Naive thymus-derived CD8-positive, alpha-beta T cell (primary cell): ENCODE measurements at places on chromosomes 5 and 9.
A peak's percentile ranks its signal among the peaks of the same experiment; 100 is the strongest.

DNA sequence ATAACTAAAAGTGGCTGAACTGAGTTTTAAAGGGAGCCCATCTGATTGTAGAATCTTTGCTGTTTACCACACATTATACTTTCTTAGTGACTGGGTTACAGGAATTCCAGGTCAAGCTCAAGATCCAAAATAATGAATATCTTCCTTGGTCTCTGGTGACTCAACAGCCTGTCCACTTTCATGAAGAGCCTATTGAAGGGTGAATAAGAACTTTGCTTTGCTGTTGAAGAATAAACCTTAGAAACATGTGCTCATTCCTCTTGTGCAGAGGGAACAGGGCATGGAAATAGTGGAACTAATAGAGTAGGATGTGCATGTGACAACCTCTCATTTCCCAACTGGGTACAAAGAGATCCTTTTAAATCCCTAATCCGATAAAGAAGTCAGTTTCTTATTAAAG is 21.4 kb downstream of the ALDH1A1 start:
- no peaks in the 10 kb centered on the region for H3K36me3 ChIP-seq
- DNase-seq: no peak
- no peak overlapping the region for H3K27ac ChIP-seq
- H3K27me3 ChIP-seq: peaks cover 3% of the 10 kb centered on the region
- H3K4me1 ChIP-seq: no peaks in the 10 kb centered on the region

GRCh38 chr5:180541710-180542109 is 47.5 kb downstream of the CNOT6 start:
- peaks cover 83% of the 10 kb centered on the region for H3K36me3 ChIP-seq
- no peak overlapping the region for H3K27ac ChIP-seq
- H3K4me1 ChIP-seq: peaks cover 25% of the 10 kb centered on the region
- H3K4me3 ChIP-seq: no peak overlapping the region
- DNase-seq: no peak

DNA sequence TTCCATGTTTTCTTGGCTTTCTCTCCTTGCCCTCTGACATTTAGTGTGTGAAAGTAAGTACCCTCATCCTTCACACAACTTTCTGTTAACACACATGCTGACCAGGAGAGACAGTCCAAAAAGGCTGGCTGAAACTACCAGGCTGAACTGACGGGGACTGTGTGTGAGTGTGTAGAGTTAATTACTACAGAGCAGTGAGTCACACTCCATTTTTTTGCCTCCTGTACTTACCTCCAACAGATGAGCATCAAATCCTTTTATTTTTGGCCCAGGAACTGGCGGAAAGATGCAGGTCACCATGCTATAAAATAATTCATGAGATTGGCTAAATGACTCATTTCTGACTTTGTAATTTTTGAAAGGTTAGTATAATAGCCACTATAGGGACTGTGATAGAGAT is 20.2 kb upstream of the AGXT2 start:
- no peaks in the 10 kb centered on the region for H3K4me1 ChIP-seq
- H3K36me3 ChIP-seq: no peaks in the 10 kb centered on the region
- no peak for DNase-seq
- H3K4me3 ChIP-seq: no peak overlapping the region

DNA sequence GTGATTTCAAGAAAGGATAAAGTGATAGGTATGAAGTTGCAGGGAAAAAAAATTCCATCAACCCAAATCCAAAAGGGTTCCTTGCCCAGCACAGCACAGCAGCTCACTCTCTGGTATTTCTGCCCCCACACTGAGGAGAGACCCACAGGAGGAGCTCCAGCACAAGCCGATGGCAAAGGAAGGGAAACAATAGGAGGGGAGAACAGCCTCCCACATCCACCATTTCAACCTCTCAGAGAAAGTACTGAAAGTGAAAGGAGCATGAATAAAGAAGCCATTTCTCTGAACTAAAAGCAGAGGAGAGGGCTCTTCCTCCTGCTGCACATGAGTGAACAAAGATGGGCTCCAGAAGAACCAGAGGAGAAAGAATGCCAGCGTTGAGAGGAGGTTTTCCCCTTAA is 54.9 kb upstream of the ZSWIM6 start:
- H3K36me3 ChIP-seq: no peaks in the 10 kb centered on the region
- peak overlapping the region; percentile 3 for H3K4me3 ChIP-seq
- no peak for DNase-seq
- peak overlapping the region; percentile 40 for H3K27ac ChIP-seq

- H3K36me3 ChIP-seq: no peaks in the 10 kb centered on the region
- DNase-seq: peak; percentile 38
- peak overlapping the region; percentile 51 for H3K4me3 ChIP-seq
Measured at GRCh38 chr9:101601904-101602765, 7.4 kb upstream of the PPP3R2 start.

GRCh38 chr9:96321515-96321914 is 19.5 kb upstream of the HSD17B3 start:
- no peaks in the 10 kb centered on the region for H3K27me3 ChIP-seq
- no peak overlapping the region for H3K4me3 ChIP-seq
- DNase-seq: no peak
- H3K27ac ChIP-seq: no peak overlapping the region

- no peaks in the 10 kb centered on the region for H3K27me3 ChIP-seq
- H3K4me1 ChIP-seq: no peaks in the 10 kb centered on the region
Measured at GRCh38 chr9:82923092-82923911, 139.6 kb downstream of the RASEF start.
